ENCODE measurements at places on chromosomes 16 and 17.

- DNase-seq, result no peak
- peaks cover 51% of the 10 kb centered on the region for H3K4me1 ChIP-seq
- peak overlapping the region; percentile 56 for H3K27ac ChIP-seq
- H3K4me3 ChIP-seq, result peak overlapping the region; percentile 0
- no peaks in the 10 kb centered on the region for H3K27me3 ChIP-seq
- H3K36me3 ChIP-seq, result peaks cover 4% of the 10 kb centered on the region
Measured at GRCh38 chr16:85998868-85999729, 100.1 kb downstream of the IRF8 start.

- peaks cover 3% of the 10 kb centered on the region for H3K4me1 ChIP-seq
- H3K27ac ChIP-seq, result no peak overlapping the region
- peaks cover 42% of the 10 kb centered on the region for H3K27me3 ChIP-seq
- H3K4me3 ChIP-seq, result no peak overlapping the region
Measured at GRCh38 chr17:46841561-46842379, 9.6 kb upstream of the WNT9B start.

- H3K27ac ChIP-seq, result no peak overlapping the region
- H3K4me1 ChIP-seq, result peaks cover 2% of the 10 kb centered on the region
- no peak overlapping the region for H3K4me3 ChIP-seq
- DNase-seq, result no peak
- no peaks in the 10 kb centered on the region for H3K27me3 ChIP-seq
Measured at GRCh38 chr17:57704448-57704847, 40.7 kb downstream of the CCDC182 start.

DNA sequence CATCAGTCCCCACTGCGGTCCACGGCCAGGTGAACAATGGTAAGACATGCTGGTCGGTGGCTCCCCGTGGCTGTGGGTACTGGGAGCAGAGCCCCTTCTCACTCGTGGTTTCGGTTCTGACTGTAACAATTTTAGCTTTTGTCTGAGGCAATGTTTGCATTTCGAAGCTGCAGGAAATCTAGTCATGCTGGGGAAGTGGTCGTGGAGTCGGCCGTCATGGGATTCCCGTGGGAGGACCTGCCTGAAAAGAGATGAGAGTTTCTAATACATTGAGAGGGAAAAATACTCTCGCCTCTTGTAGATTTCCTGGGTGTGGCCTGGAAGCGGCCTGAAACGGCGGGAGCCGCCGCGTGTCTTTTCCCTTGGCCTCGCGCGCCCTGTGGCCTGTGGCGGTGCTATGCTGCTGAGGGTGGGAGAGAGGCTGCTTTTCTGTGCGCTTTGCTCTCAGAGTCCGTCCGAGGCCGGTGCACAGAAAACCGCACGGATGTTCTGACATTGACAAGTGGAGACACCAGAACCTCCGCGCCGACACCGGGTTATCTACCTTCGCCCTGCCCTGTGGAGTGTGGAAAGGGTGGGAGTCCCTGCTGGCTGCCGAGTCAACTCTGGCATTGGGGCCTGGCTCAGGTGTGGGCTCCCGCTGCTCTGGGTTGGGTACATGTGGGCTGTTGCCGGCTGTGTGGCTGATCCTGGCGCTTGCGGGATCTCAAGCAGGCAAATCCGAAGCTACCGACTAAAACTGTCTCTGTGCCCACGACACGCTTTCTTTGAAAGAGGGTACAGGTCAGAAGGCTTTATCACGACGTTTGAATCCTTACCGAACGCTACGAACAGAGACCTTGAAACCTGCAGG lies 60.8 kb downstream of the WDR45B start:
- no peaks in the 10 kb centered on the region for H3K27me3 ChIP-seq
- H3K4me1 ChIP-seq, result peaks cover 50% of the 10 kb centered on the region
- peaks cover 24% of the 10 kb centered on the region for H3K36me3 ChIP-seq

DNA sequence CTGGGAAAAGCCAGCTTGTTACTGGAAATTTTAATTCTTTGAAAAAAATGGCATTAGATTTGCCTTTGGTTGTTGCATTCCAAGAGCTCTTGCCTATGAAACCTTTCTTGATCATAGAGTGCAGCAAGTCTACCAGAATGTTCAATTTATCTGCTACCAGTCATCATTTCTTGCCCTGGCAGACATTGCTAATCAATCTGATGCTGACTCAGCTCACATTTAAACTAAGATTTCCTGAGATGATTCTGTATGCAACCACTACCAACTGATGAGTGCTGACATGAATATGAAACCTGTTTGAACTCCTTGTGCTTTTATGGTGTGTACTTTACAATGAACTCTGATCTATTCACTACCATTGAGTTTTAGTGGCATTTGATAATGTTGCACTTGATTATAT lies 166.5 kb upstream of the SALL1 start:
- no peaks in the 10 kb centered on the region for H3K27me3 ChIP-seq
- no peaks in the 10 kb centered on the region for H3K4me1 ChIP-seq
- no peak overlapping the region for H3K4me3 ChIP-seq
- no peak overlapping the region for H3K27ac ChIP-seq
- H3K36me3 ChIP-seq, result no peaks in the 10 kb centered on the region

GRCh38 chr16:89619840-89620239 lies 6.4 kb downstream of the DPEP1 start:
- H3K27me3 ChIP-seq, result peaks cover 37% of the 10 kb centered on the region
- H3K36me3 ChIP-seq, result no peaks in the 10 kb centered on the region
- no peak overlapping the region for H3K4me3 ChIP-seq
- H3K4me1 ChIP-seq, result peaks cover 10% of the 10 kb centered on the region
- DNase-seq, result no peak

DNA sequence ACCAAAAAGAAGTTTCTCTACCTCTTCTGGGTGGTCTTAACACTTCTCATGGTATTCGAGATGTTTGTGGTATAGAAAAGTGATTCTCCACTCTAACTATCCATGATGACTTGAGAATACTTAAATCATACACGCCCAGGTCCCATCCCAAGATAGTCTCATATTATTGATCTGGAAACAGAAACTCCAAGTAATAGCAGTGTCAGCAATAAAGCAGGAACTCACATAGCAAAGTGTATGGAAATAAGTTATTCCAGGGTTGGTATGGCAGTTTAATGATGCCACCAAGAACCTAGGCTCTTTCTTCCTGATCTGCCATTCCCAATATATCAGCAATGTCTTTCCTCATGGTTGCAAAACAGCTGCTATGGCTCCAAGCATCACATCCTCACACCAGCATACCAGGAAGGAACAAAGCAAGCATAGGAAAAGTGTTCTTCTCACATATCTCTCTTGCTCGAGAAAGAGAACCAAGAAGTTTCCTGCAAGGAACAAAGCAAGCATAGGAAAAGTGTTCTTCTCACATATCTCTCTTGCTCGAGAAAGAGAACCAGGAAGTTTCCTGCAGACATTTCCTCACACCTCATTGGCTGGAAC lies 23.6 kb upstream of the TOX3 start:
- no peak for DNase-seq
- no peak overlapping the region for H3K4me3 ChIP-seq
- no peaks in the 10 kb centered on the region for H3K36me3 ChIP-seq

DNA sequence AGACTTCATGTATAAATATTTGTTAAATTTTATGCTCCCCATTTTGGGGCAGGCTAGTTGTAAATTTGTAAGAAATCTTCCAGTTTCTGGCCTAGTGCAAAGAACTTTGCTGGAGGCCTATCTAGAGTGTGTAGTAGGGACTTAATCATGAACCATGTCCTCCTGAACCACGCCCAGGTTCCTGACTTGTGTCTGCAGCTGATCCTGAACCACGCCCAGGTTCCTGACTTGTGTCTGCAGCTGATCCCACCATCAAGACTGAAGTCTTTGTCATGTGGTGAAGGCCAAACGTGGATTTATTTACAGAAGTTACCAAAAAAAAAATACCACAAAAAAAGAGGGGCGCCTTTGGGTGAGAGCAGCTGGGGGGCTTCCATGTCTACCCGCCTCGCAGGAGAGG lies 33.1 kb downstream of the LMF1 start:
- no peaks in the 10 kb centered on the region for H3K27me3 ChIP-seq
- peaks cover 6% of the 10 kb centered on the region for H3K4me1 ChIP-seq
- H3K36me3 ChIP-seq, result peaks cover 51% of the 10 kb centered on the region

DNA sequence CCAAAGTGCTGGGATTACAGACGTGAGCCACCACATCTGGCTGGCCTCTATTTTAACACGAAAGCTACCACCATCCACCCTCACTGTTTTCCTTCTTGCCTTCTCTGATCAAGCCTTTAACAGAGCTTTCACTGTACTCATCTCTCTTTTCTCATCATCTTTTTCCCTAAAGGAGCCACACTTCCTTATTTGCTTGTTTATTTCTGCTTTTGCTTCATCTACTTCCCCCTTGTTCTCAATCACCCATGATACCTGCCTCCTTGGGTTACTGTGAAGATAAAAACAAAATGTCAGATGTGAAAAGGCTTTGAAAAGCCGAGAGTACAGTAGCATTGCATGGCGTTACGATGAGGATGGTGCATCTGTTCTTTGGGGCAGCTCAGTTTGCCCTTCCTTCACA lies 79.9 kb downstream of the ZNF18 start:
- H3K4me1 ChIP-seq, result peaks cover 9% of the 10 kb centered on the region
- H3K27ac ChIP-seq, result peak overlapping the region; percentile 2
- H3K27me3 ChIP-seq, result no peaks in the 10 kb centered on the region

DNA sequence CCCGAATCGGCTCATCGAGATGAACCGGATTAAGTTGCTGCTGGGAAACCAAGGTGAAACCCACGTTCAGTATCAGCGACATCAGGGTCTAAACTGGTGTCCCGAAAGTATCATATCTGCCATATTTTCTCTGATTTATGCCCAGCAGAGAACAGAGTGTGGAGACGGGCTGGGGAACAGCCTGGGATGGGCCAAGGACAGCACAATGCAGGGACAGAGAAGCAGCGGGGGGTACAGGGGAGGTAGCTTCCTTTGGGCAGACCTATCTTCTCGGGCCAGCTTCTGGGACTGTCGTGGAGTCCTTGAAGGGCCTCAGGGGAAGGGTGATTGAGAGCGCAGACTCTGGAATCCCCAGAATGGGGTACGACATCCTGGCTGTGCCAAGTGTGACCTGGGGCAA lies 17.5 kb upstream of the MLKL start:
- no peak for DNase-seq
- H3K27me3 ChIP-seq, result peaks cover 2% of the 10 kb centered on the region
- H3K4me3 ChIP-seq, result no peak overlapping the region
- no peak overlapping the region for H3K27ac ChIP-seq

GRCh38 chr16:76835339-76835738 lies 355.7 kb upstream of the MON1B start:
- H3K36me3 ChIP-seq, result no peaks in the 10 kb centered on the region
- H3K4me1 ChIP-seq, result no peaks in the 10 kb centered on the region
- H3K27me3 ChIP-seq, result no peaks in the 10 kb centered on the region

GRCh38 chr17:7023576-7024401 lies 939 bp downstream of the BCL6B start:
- DNase-seq, result peak; percentile 87
- H3K4me1 ChIP-seq, result peaks cover 31% of the 10 kb centered on the region
- peak overlapping the region; percentile 84 for H3K4me3 ChIP-seq
- no peaks in the 10 kb centered on the region for H3K36me3 ChIP-seq

GRCh38 chr16:83989300-83989699 lies 21.3 kb downstream of the NECAB2 start:
- DNase-seq, result no peak
- peaks cover 54% of the 10 kb centered on the region for H3K27me3 ChIP-seq
- H3K36me3 ChIP-seq, result no peaks in the 10 kb centered on the region
- no peak overlapping the region for H3K27ac ChIP-seq

- no peaks in the 10 kb centered on the region for H3K4me1 ChIP-seq
- DNase-seq, result no peak
- no peaks in the 10 kb centered on the region for H3K36me3 ChIP-seq
- no peak overlapping the region for H3K27ac ChIP-seq
Measured at GRCh38 chr17:79624718-79625478, 14.0 kb upstream of the RBFOX3 start.

- no peak overlapping the region for H3K27ac ChIP-seq
- DNase-seq, result no peak
- peaks cover 1% of the 10 kb centered on the region for H3K4me1 ChIP-seq
- peaks cover 34% of the 10 kb centered on the region for H3K36me3 ChIP-seq
- no peak overlapping the region for H3K4me3 ChIP-seq
Measured at GRCh38 chr17:73205459-73205961, 12.7 kb downstream of the COG1 start.

DNA sequence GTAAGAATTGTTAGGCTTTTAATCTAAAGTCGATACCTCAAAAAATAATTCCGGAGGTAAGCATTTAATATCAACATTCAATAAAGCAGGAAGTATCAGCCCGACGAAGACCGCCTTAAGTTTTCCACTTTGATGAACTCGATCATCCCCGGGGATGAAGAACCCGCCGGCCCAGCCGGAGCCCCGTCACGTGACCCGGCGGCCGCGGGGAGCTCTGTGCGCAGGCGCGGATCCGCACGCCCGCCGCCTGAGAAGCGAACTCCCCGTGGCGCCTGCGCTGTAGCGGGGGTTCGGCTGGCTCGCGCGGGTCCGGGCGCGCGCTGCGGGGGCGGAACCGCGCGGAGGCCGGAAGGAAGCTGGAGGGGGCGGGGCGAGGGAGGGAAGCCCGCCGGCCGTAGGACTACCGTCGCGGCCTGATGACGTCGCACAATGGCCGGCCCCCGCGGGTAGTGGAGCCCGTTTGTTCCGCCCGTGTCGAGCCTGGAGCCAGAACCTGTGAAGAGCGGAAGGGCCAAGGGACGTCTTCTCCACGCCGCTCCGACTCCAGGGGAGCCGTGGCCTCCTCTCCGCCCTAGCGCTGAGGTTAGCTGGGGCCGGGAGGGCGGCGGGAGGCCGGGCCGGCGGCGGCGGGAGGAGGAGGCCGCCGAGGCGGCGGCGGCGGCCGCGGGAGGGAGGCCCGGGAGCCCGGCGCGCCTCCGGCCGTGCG lies at the start of gene ZC3H18:
ZC3H18 (plus strand) TSS at position 419 of the 706 bp plus-strand sequence. CDS start 6,721 bp downstream, outside the sequence.
- peaks cover 17% of the 10 kb centered on the region for H3K4me1 ChIP-seq
- H3K4me3 ChIP-seq, result peak within 1 kb of the TSS; percentile 94
- H3K36me3 ChIP-seq, result no peaks in the 10 kb centered on the region

DNA sequence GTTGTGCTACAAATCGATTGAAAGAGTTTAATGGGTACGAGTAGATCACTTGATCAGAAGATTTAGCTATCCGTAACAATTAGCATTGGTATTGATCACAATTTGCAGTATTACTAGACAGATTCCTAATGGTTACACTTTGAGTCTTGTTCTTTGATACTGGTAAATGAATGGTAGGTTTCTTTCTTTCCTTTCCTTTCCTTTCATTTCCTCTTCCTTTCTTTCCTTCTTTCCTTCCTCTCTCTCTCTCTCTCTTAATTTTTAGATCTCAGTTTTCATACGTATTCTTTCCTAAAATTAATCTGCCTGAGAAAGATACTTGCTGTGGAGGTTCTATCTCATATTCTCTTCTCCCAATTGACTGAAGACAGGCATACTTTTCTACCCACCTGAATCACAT lies 17.9 kb downstream of the CPD start:
- H3K36me3 ChIP-seq, result peaks cover 4% of the 10 kb centered on the region
- no peak for DNase-seq
- no peak overlapping the region for H3K27ac ChIP-seq
- H3K4me3 ChIP-seq, result no peak overlapping the region
- H3K27me3 ChIP-seq, result no peaks in the 10 kb centered on the region

Data from stimulated activated naive B cell treated with anti-CD40 and anti-IgM and Interleukin-4, amounts not matched to agents 10 μg/mL and 1 μg/mL and 100 μg/mL, for 72 hours (primary cell).